ENCODE measurements at places on chromosomes 2 and 18.

DNA sequence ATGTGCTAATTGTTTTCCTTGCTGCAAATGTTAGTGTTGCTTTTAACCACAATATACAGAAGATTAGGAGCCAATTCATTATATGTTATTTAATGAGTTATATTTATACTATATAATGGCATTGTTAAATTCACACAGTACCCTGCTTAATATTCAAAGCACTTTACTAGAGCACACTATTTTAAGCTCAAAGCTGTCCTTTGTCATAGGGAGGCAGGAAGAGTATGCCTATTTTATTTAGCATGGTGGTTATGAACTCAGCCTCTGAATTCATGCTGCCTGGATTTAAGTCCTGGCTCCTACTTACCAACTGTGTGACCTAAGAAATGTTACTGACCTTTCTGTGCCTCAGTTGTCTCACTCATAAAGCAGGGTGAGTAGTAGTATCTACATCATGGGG lies 80.5 kb downstream of the FASTKD2 start:
- DNase-seq = no peak

- no peak for DNase-seq
Observed at GRCh38 chr2:177328056-177328455, 63.5 kb upstream of the NFE2L2 start.

DNA sequence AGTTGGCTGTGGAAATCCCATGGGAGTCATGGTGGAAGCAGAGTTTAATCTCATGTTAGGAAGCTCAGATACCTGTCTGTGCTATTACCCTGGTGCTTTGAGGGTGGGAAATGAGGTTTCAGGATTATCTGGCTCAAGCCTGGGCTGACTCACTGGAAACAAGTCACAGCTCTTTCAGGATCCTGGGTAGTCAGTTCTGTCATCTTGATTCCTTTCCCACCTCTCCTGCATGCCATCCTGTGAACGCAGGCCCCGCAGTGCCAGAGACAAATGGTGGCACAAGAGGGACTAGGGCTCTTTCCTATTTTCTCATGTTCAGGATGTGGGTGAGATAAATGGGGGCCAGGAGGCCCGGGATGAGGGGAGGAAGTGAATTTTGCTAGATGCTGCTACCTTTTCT lies 3.7 kb upstream of the FAM136A start:
- DNase-seq = no peak

- no peak for DNase-seq
Observed at GRCh38 chr2:174328961-174329715, 5.6 kb upstream of the SP9 start.

DNA sequence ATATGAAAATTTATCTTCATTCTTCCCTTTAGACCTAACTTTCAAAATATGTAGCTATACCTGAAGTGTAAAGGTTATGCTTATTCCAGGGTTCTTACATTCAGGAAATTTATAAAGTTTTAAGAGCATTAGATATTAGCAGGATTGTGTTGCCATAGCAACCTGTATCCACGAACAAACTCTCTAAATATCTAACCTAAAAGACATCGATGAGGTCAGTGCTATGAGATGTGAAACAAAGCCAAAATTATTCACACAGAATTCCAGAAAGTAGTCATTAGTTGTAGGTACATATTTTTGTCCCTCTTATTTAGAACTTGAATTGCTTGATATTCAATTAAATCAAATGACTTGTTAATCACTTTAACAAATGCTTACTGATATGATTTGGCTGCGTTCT lies 705.3 kb downstream of the SOCS6 start:
- no peak for DNase-seq

DNA sequence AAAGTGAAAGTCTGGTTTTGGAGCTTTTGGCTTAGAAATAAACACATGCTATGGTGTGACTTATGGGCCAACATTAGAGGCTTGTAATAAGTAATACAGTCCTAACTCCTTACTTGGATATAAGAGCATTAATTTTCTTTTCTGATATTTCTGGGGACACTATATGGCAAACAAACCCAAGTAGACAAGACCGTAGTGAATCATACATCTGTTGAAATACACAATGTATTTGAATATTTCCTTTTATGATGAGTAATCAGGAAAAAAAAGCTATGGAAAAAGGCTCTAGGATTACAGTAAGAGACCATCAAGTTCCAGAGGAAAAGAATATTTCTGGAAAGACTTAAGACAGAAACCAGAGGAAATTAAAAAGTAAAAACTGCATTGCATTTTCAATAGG lies 146.0 kb upstream of the CYP26B1 start:
- DNase-seq = no peak

GRCh38 chr2:151091583-151091982 lies 170.1 kb downstream of the RBM43 start:
- no peak for DNase-seq

GRCh38 chr2:98485453-98485755 lies 40.7 kb downstream of the INPP4A start:
- no peak for DNase-seq

DNA sequence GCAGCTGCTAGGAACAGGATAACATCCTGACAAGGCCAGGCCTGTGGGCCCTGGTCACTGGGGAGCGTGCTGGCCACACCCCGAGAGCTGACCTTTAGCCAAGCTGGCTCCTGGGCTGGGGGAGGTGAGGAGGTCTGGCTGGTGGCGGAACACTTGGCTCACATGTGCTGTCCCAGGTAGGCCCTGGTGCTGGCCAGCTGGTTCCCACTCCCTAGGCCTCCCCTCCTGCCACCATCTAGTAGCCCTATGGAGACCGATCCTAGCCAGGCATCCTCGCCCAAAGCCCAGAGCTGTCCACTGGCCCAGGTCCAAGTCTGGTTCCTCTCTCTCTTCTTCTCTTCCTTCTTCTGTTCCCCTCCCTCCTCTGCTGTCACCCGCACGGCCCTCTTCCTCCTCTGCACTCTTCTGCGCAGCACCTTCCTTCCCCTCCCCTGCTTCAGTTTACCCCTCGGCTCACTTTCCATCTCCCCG lies 52.4 kb downstream of the TNS1 start:
- DNase-seq = no peak

GRCh38 chr2:227464361-227464760 lies 7.6 kb upstream of the AGFG1 start:
- DNase-seq = peak; percentile 19

GRCh38 chr2:163768881-163769695 lies 33.3 kb upstream of the FIGN start:
- no peak for DNase-seq

All from CD4-positive, alpha-beta T cell treated with Interleukin-17A for 1 hour (primary cell).